ENCODE measurements at places on chromosomes 3 and 15. TPM values are rescaled to one million over a fixed set of nuclear protein-coding genes. Genes with fewer than 3 reads are reported as not detected.

- DNase-seq, result no peak
These were observed 90.8 kb downstream of the PGPEP1L start for GRCh38 chr15:98916826-98917225.

DNA sequence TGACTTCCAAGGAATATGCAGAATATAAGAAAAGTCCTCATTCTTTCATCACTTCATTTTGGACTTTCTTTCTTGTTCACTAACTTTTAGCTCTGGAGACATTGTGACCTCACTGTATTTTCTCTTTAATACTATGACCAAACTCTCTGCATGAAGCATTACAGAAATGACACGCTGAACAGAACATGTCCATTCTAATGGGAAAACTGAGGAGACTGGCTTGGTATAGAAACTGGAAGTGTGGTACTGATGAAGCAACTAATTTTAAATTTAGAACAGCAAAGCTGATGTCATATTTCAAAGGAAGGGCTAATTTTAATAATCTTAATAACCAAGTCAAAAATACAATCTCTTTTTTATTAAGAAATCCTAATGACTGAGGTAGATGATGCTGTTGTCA, 4.7 kb downstream of the DPH3 start:
- DNase-seq, result no peak

DNA sequence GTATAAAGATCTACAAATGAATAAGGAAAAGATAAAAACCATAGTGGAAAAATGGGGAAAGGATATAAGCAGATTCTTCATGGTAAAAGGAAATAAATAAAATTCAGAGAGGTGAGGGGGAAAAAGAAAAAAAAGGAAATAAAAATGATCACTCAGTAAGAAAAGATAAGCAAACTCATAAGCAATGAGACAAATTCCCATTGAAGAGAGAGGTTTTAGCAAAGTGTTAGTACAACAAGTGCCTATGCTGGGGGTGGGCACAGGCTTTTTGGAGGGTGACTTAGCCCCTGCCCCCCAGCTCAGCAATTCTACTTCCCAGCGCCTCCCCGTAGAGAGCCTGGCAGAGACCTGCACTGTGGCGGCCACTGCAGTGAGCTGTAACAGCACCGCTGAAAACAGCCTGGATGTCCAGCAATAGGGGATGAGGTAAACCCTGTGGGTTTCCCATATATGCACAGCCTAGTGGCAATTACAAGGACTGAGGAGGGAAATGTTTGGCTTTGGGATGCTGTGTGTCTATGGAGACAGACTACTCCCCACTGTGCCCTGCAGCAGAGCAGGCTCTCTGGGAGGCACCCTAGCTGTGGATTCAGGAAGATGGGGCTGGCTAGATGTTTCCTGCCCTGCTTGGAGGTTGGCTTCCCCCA, 23.7 kb upstream of the SFMBT1 start:
- DNase-seq, result no peak

PLEKHO2 gene
- 15.0 TPM for polyA plus RNA-seq

- no peak for DNase-seq
These were observed 534.5 kb upstream of the KCNMB2 start for GRCh38 chr3:178001670-178002101.

EPHA6 gene
- 5.3 TPM for polyA plus RNA-seq

TLE3 gene
- 48.7 TPM for polyA plus RNA-seq

GRCh38 chr15:49035825-49036224, 10.4 kb downstream of the SECISBP2L start:
- no peak for DNase-seq

GRCh38 chr3:53191836-53192480, 30.9 kb downstream of the PRKCD start:
- no peak for DNase-seq

- DNase-seq, result no peak
These were observed 68.2 kb downstream of the AAGAB start for GRCh38 chr15:67186226-67186649.

DNA sequence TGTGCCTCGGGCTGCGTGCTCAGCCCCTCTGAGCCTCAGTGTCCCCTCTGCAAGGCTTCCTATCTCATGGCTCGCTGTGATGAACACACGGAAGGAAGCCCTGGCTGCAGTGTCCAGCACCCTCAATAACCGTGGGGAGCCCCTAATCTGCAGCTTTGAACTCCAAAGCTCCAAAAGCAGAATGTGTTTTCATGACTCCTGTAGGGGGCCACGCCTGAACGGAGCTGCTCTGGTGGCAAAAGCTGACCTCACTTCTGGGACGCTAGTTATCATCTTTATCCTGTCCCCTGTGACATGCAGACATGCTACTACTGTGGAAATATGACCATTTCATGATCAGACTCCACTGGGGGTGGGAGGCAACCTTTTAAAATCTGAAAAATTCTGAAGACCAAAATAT, 98.8 kb downstream of the SEC22A start:
- no peak for DNase-seq

- no peak for DNase-seq
These were observed 286.1 kb upstream of the CTNNB1 start for GRCh38 chr3:40913192-40913591.

DNA sequence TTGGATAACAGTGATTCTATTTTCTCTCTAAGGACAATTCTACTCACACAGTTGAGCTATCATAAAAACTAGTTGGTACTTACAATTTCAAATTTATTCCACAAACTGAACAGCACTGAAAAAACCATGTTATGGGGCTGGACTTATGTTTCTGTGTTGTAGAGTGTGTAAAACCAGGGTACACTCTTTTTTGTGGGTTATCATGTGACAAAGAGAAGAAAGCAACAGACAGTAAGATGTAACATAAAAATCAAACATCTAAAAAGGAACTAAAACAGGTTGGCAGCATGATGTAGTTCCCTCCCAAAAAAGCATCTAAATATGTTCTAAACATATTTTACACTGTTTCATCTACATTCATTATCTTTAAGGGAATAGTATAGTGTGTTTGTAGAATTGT, 757.9 kb downstream of the ROBO1 start:
- DNase-seq, result no peak

DNA sequence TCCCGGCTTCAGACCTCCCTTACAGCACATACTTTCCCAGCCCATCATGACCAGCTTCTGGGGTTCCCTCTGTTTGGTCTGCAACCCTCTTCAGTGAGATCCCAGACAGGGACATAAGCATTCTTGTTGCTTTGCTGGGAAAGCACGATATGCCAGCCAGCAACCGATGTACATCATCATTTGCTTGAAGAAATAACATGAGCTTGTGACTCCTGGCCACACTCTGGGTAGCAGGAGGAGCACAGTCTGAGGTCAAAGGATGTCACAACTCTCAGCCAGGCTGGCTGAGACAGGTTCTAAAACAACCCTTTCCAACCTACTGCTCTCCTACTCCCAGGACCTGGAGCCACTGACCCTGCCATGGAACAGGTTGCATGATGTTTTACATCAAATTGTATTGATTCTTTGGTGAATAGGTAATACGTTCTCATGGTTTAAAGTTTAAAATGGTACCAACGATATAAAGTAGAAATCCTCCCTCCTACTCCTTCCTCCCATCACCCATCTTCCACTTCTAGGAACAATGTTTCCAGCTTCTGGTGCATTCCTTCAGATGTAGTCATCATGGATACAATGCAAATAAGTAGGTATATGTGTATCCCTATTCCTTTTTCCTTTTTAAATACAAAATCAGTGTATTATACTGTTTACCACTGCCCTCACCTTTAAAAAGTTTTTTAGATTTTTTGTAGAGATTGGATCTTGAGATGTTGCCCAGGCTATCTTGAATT, 190.3 kb downstream of the OPA1 start:
- DNase-seq, result no peak

DNA sequence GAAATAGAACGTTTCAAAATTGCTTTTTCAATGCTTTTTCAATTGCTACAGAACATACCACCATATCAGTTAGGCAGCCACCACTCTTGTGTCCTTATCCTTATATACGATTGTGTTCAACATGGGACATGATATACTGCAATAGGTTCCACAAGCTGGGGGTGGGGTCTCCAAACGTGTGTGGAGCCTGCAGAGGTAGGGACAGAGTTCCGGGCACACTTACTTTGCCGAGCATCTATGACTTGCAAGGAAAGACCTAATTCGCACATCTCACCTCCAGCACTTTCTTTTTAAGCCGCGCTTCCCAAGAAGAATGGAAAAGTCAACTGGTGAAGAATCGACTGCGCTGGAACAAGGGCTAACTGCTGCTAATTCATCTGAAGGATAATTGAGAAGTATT, 39.6 kb upstream of the SFMBT1 start:
- no peak for DNase-seq

GRCh38 chr15:39574427-39574826, 6.5 kb upstream of the THBS1 start:
- no peak for DNase-seq

DNA sequence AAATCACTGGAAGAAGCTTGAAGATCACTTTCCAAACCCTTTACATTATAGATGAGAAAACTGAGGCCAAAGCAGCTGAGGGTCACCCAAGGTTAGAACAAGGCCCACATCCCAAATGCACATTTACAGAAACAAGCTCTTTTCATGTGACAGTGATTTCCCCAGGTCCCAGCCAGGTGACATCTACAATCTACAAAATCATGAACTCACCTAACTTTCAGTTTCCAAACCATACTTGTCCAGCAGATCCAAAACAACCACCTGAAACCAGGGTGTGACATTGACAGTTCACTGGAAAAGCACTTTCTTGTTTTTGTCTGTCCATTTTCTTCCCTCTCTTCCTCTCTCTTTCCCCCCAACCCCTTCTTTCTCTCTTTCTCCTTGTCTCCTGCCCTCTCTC, 132.2 kb upstream of the PRICKLE2 start:
- DNase-seq, result no peak

TNIK gene
- polyA plus RNA-seq, result 80.0 TPM

- no peak for DNase-seq
These were observed 7.6 kb upstream of the MUSTN1 start for GRCh38 chr3:52842424-52842823.

DNA sequence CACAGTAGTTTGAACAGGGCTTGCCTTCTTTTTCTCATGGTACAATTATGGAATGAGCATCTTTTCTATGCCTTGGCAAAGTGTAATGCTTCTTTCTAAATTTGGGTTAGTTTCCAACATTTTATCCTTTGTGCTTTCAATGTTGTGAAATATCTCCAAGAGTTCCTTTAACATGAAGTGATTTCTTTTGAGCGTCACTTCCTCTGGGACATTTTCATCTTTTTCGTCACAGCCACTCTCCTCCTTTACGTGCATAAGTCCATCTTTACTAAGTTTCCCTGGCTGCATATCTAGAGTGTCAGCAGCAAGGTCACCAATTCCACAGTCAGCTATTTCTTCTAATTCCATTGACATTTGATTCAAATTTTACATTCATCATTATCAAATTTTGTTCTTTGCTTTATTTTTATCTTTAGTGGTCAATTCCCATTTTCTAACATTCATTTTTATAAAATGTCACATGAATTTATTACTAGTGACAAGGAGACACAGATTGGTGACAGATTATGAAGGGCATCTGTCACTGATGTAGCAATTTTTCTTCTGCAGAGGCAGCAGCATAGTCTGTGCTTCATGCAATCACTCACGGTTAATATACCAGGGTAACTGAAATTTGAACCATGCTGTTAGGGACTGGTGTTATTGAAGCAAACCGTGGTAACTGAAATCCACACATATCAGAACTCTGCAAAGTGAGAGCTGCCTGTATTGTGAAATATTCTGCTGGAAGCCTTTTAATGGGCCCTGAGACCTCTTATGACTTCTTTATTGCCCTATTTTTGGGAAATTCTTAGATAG, 126.5 kb upstream of the THBS1 start:
- no peak for DNase-seq

DNA sequence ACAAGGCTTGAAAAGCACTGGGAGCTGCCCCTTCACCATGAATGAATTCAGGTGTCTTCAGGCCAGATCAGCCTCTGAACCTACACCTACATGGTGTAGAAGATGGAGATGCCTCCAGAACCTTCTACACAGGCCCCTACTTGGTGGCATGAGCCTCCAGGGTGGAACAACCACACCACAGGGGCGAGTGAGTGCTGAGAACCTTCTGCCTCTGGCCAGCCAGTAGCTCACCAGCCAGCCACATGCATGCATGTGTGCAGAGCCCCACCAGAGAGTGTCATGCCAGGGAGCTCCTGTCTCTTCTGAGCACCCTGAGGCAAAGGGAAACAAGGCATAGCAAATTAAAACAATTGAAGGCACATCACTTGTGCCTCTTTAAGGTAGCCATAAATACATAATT, 161.8 kb upstream of the TOPAZ1 start:
- no peak for DNase-seq

- DNase-seq, result no peak
These were observed 3.7 kb downstream of the ACVR2B start for GRCh38 chr3:38457111-38458003.
